ENCODE measurements at places on chromosomes 3 and 15.

DNA sequence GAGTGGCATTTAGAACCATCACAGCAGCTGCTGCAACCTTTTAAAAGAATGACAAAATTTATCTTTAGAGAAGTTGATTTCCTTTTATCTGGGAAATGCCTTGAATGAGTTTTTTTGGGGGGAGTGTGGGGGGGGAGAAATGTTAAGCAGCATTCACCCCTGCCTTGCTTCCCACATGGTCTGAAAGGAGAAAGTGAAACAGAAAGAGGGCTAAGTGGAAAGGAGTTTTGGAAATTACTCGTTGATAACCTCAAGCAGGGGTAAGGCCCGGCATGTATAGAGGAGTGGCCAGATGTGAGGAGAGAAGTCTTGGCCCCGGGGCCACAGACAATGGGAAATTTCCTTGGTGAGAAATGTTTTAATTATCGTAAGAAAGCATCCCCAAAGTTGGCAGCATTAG is 23.5 kb downstream of the B3GALNT1 start:
- DNase-seq: no peak

- DNase-seq: no peak
Measured at GRCh38 chr3:18372786-18373405, 52.2 kb downstream of the SATB1 start.

DNA sequence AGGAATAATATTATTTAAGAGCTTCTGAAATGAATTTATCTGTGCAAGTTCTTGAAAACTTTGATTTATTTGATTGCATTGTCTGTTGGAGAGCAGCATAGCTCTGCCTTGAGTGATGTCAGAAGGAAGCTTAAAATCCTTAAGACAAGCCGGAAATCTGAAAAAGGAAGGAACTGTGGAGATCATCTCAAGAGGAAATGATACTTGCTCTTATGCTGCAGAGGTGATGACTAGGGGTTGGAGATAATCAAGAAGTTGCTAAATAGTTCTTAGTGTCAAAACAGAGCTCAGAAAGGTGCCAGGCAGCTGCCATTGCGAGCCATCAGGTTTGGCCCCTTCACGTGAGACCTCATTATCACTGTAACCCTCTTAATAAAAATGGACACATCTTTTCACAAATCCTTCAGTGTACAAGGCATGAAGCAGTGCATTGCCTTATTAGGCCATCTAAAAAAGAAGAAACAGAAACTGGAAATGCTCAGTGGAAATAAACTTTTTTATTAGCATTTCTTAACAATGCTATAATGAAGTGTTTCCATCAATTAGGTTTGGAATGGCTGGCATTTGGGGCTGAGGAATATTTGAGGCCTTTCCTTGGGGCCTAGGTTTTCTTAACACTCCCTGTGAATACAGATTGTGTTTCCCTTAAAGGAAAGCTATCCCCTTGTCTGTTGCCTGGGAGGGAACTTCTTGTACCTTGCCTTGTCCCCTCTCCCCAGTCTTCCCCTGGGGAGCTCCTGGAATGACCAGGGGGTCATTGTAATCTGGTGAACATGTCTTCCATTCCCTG is 34.5 kb upstream of the VILL start:
- no peak for DNase-seq

DNA sequence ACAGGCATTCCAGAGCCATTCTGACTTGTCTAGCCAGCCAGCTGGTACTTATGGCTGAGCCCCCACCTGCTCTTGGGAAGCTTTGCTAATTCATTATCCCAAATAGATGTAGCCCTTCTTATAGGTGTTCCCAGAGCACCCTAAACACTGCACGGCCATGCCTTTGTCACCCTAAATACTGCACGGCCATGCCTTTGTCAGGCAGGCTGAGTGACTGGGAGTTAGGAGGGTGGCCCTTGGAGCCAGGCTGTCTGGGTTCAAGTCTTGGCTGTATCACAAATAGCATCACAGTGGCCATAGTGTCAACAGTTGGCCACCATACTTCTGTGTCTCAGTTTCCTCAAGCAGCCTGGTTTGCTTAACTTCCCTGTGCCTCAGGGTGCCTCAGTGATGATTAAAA is 292.3 kb downstream of the ADAMTS17 start:
- DNase-seq: no peak

DNA sequence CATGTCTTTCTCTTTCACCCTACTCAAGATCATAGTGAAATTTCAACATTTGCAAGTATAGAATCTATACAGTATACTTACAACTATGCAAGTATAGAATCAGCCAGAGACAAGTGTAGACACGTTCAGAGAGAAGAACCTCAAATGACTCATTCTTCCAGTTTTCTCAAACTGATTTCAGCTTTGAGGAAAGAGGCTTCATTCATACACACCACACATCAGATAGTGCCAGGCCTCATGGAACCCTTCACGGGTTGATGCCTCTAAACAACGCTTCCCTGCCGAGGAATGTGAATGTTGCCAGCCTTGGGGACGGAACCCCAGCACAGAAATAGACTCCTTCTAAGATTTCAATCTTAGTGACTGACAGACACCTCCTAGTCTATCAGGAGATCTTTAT is 135.7 kb downstream of the FOXP1 start:
- DNase-seq: no peak

GRCh38 chr3:58173669-58174398 is 36.9 kb downstream of the DNASE1L3 start:
- no peak for DNase-seq

DNA sequence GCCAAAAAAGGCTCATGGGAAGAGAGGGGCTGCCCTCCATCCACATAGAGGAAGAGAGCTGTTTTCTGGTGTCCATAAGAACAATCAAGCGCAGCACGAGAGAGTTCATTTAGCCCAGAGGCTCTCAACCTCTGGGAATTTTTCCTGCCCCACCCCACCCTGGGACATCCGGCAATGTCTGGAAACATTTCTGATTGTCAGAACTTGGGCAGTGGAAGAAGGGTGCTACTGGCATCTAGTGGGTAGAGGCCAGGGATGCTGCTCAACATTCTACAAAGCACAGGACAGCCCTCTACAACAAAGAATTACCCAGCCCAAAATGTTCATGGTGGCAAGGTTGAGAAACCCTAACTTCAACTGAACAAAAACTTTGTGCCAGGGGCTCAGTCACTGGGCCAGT is 92.9 kb downstream of the RAB11A start:
- DNase-seq: no peak

- no peak for DNase-seq
Measured at GRCh38 chr3:41041462-41041861, 157.8 kb upstream of the CTNNB1 start.

DNA sequence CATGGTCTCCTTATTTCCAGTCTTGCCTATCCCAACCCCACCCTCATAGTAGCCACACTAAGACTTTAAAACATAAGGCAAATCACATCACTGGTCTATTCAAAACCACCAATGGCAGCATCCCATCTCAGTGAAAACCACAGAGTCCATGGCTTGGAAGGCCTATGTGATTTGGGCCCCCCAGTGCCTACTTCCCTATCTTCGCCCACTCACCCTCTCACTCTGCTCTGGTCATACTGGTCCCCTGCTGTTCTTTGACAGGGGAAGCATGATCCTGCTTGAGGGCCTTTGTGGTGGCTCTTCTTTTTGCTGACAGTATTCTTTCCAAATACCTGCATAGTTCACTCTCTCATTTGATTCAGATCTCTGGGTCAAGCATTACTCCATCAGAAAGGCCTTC is 3.3 kb downstream of the GTF2A2 start:
- DNase-seq: no peak

GRCh38 chr15:51243774-51244173 is 94.6 kb downstream of the CYP19A1 start:
- DNase-seq: no peak

DNA sequence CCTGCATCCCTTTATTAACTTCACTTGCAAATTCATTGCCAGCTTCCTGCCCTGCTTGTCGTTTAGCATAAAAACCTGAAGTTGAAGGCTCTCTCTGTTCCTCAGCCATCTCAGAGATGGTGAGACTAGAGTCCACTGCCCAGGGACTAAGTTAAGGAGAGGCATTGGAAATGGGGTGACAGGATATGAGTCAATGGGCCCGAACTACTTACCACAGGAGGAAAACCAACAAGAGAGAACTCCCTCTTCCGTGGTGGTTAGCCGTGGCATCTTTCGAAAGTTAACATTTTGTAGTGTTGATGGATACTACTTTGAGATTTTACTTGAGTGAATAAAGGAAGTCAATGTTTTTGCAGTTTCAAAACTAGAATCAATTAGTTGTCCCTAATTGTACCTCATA is 65.3 kb downstream of the LRTM1 start:
- DNase-seq: no peak

GRCh38 chr15:37372064-37372463 is 271.7 kb upstream of the MEIS2 start:
- no peak for DNase-seq

DNA sequence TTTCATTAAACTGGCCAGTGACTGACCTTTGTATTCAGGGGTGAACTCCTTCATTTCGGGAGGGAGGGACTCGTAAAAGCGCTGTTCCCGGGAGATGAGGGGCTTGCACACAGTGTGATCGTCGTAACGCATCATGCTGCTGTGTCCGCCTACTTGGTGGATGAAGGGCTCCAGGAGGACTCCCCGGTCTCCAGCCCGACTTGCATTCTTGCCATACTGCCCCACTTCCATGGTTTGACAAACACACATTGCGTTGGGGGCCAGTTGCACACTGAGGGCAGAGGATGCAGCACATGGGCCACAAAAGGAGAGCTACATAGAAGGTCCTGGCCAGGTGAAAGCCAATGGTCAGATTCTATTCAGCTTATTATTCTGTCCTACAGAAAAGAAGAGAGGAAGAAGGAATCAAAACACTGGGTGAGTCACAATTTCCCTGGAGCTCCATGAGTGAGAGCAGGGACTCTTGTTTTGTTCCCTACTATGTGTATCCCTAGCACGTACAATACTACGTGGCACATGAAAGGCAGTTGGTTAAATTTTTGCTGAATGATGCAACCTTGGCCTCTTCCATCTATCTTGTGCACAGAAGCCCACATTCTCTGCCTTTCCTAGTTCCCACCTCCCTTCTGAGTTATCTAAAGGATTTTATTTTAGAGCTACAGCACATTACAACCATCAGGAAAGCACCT is 24.2 kb upstream of the GMPPB start:
- DNase-seq: no peak

DNA sequence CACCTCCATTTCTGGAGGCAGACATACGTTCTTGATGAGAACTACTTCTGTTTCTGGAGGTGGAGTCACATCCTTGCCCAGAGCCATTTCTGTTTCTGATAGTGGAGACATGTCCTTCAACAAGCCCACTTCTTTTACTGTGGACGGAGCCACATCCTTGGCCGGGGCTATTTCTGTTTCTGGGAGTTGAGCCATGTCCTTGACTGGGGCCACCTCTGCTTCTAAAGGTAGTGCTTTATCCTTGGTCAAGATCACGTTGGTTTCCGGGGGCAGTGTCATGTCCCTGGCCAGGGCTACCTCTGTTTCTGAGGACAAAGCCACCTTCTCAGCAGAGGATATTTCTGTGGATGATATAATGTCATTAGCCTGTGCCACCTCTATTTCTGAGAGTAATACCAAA is 100.0 kb downstream of the MAP4 start:
- no peak for DNase-seq

- no peak for DNase-seq
Measured at GRCh38 chr15:80127911-80128310, 24.9 kb upstream of the FAH start.

DNA sequence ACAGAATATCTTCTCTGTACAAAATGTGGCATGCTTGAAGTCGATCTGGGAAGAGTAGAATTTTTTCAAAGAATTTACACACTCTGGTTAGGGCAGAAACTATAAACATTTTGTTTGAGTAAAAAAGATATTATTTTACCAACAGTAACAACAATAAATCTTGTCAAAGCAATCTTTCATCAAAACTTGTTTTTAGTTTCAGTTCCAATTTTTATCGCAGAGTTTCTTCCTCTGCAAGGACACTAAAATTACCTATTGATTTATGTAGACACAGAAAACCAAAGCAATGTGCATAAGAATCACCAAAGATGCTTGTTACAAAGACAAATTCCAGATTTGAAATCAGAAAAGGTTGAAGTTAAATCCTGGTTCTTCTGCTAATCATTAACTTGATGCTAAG is 61.9 kb downstream of the CGGBP1 start:
- DNase-seq: no peak

DNA sequence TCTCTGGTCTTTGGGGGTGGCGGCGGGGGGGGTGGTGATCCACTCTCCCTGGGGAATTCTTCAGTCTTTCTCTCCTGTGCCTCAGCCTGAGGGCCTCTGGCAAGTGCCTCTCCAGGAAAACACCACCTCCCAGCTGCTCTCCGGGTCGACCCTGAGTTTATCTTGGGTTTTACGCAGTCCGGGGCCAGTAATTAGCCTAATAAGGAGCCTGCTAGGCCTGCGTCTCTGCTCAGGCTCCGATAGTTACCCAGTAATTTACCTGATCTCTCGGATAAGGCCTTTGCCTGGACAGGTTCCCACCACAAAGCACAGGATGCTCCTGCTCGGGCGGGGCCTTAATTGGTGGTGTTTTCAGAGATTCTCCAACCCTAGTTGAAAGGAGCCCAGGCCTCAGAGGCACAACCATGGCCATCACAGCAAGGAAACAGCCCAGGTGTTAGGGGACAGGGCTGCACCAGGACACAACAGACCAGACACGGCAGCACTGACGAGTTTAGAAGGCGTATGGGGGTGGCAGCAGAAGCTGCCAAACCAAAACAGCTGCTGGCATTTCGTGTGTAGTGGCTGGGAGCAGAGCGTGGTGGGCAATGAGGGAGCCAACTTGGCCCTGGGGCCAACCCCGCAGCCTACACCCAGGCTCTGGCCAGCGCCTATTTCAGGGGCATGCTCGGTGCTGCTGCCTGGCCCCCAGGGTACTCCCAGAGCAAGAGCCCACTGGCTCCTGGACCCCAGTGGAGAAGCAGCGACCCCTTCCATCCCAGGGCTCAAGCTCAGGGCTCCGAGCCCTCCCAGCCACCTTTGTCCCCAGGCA is 71.4 kb downstream of the KLF13 start:
- no peak for DNase-seq

GRCh38 chr3:155070932-155071387 is 9.2 kb upstream of the MME start:
- DNase-seq: no peak

- DNase-seq: no peak
Measured at GRCh38 chr3:42752961-42753360, 20.1 kb downstream of the CCDC13 start.

DNA sequence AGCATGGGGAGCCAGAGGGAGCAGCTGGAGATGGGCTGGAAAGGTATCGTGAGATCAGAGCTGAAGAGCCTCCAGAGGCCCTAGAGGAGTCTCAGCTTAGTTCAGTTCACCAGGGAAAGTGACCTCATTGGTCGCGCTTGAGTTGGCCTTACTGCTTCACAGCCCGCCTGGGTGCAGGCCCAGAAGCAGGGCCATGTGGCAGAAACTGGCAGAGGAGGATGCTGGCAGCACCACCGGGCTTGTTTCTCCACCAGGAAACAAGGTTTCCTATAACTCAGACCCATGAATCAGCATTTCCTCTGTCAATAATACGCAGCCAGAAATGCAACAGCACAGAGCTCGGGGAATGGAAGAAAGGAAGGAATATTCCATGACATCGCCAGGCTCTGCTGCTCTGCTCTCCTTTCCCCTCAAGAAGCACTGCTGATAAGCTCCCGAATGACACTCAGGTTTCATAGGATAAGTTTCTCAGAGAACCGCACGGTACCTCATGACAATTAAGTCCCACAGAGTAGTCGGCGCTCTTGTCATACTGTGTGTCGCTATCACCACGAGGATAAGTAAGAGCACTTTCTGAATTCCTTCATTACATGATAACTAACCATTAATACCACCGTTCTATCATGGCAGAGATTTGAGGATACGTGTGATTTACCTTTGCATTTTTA is 147.1 kb upstream of the LPP start:
- DNase-seq: no peak
